ENCODE measurements at places on chromosomes 12 and 14. TPM values are rescaled to one million over a fixed set of nuclear protein-coding genes. Genes with fewer than 3 reads are reported as not detected.

IFI27 gene
- 317 TPM for total RNA-seq

GRCh38 chr14:79631276-79631675 lies 580.0 kb downstream of the DIO2 start:
- no peak for DNase-seq

DNA sequence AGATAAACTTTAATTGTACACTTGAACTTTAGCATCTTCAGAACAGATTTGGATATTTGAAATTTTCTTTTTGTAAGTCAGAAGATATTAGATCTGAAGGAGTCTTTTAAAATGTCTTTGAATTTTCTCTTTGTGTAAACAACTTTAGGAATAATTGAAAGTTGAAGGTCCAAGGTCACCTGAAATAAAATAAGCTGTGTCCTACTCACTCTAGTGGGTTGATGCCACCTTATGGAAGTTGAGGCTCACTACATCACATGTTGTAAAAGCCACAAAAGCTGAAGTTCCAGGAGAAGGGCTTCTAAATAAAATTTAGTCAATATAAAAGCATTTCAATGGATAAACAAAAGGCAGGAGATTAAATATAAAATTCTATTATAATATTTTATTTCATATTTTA lies 122.0 kb upstream of the ATXN7L3B start:
- no peak for DNase-seq

DNA sequence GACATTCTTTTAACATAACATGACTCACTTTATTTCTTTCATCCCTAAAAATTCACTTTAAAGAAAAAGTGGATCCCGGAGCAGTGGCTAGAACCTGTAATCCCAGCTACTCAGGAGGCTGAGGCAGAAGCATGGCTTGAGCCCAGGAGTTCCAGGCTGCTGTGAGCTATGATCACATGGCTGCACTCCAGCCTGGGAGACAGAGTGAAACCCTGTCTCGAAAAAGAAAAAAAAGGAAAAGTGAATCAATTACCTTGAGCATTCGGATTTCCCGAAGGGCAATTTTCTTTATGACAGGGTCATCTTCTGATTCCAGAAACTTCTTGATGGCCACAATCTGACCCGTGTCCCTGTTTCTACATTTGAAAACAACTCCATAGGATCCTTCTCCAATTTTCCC lies 1.2 kb downstream of the CDKL1 start:
- no peak for DNase-seq

GRCh38 chr14:66404051-66404545 lies 82.1 kb upstream of the CCDC196 start:
- DNase-seq, result no peak

All from pulmonary artery endothelial cell (primary cell).